ENCODE measurements at places on chromosomes 4 and X. TPM values are rescaled to one million over a fixed set of nuclear protein-coding genes. Genes with fewer than 3 reads are reported as not detected.

PTCHD1 gene
- total RNA-seq = 1.00 TPM

- no peaks in the 10 kb centered on the region for H3K36me3 ChIP-seq
- H3K27me3 ChIP-seq = no peaks in the 10 kb centered on the region
- H3K4me1 ChIP-seq = no peaks in the 10 kb centered on the region
- H3K4me3 ChIP-seq = no peak overlapping the region
- no peak overlapping the region for H3K27ac ChIP-seq
Measured at GRCh38 chr4:24235618-24236017, 345.8 kb upstream of the PPARGC1A start.

SHOX gene
- not detected for total RNA-seq

- peaks cover 3% of the 10 kb centered on the region for H3K27me3 ChIP-seq
- H3K27ac ChIP-seq = no peak overlapping the region
- no peaks in the 10 kb centered on the region for H3K4me1 ChIP-seq
- H3K36me3 ChIP-seq = no peaks in the 10 kb centered on the region
Measured at GRCh38 chrX:129737916-129738315, 863 bp upstream of the XPNPEP2 start.

Measured in upper lobe of left lung (tissue), 6 donors.